ENCODE measurements at places on chromosomes 16 and 17.

- no peak for DNase-seq
Observed at GRCh38 chr17:57506774-57507127, 238.3 kb downstream of the CCDC182 start.

- no peak for DNase-seq
Observed at GRCh38 chr17:73389411-73389810, 77.6 kb upstream of the CDC42EP4 start.

DNA sequence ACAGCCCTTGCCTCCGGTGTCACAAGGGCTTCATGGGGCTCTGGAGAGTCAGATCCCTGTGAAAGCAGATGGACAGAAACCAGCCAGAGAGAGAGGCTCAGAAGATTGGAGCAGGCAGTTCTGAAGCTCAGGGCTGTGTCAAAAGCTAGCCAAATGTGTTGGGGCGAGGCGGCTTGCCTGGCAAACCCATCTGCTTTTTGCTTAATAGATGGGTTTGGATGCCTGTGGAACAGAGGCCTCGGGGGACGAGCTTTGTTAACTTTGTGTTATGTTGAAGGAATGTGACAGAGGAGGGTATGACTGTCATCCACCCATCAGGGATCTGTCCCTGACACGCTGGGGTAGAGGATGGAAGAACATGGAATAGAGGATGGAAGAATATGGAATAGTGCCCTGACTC is 21.0 kb upstream of the SLC12A3 start:
- DNase-seq: no peak

GRCh38 chr17:60161598-60162330 is 12.0 kb downstream of the CA4 start:
- DNase-seq: no peak

DNA sequence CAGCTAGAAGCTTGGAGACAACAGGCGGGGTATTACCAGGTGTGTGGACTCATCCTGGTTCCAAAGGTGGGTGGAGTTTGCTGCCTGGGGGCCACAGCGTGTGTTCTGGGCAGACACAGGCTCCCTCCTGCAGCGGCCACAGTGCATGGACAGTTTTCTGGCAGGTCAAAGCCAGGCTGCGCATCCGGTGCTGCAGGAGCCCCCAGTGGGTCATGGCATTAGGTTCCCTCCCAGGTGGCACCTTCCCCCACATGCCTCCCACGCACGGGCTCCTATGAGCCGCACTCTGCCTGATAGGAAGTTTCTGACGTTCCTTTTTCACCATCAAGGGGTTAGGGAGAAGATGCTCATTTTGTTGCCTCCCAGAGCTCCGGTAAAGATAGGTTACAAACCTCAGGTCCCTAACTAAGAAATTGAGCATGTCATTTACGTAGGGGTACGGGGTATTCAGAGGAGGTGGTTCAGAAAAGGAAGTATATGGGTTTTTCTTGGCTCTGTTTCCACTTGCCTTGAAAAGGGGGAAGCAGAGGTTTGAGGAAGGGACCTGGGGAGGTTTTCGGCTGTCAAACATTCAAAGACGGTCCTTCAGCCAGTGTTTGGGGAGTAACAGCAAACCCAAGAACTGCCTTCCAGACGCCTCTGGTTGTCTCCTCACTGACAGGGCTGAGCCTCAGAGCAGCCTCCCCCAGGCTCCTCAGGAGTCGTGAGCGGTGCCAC is 32.7 kb upstream of the NAT9 start:
- DNase-seq: no peak

DNA sequence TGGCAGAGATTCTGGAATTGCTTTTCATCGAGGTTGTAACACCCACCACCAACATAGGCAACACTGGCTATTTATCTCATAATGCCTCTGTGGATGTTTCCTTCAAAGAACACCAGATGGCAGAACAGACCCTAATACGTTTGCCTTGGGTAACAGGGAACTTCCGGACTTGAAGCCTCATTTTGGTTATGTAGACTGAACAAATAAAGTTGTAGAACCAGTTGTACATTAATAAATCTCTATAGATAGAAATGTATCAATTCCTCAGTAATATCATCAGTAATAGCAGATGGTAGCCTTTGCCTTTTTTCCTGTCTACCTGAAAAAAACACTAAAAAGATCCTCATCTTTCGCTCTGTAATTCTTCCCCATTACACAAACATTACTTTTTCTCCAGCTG is 25.9 kb upstream of the APOH start:
- no peak for DNase-seq

DNA sequence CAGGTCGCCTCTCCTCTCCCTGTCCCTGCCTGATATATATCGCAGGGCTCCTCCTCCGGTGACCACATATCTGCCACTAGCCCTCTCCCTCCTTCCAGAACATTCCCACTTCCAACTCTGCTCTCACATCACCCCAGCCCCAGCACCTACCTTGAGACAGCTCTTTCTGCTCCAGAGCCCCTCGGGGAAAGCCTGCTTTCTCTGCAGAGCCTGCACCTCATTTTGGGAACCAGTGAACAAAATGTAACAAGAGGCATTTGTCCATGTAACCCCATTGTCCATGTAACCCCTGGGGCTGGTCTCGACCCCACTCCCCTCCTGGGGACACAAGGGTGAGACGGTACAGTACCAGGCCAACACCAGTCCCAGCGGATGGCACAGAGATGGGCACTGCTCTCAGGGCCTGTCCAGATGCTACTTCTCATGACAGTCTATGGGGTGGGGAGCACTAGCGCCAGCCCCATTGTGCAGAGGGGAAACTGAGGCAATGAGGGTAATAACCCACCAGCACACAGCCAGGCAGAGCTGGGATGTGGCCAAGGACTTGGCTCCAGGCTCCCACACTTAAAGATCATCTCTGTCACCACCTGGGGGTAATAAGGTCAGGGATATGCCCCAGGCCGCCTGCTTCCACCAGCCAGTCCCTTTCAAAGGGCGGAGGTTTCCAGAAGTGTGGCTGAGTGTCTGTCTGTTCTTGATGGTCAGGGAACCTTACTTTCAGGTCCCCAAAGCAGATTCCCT is 42.9 kb downstream of the TBC1D16 start:
- no peak for DNase-seq

GRCh38 chr17:61404913-61405685 is 5.5 kb downstream of the TBX2 start:
- no peak for DNase-seq

DNA sequence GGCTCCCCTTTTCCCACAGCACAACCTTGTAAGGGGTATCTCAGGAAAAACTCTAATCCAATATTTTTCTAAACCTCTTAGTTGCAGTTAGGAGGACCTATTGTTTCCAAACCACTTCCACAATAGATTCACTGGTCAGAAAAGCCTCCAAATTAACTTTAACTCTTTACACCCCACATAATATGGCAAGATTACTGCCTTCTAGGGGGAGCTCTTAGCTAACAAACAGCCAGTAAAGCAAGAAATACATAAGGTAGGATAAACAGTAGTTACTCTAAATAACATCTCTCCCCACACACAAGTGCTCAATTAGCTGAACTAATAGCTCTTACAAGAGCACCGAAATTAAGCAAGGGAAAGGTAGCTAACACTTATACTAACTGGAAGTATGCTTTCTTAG is 192.1 kb upstream of the KIF2B start:
- DNase-seq: no peak

DNA sequence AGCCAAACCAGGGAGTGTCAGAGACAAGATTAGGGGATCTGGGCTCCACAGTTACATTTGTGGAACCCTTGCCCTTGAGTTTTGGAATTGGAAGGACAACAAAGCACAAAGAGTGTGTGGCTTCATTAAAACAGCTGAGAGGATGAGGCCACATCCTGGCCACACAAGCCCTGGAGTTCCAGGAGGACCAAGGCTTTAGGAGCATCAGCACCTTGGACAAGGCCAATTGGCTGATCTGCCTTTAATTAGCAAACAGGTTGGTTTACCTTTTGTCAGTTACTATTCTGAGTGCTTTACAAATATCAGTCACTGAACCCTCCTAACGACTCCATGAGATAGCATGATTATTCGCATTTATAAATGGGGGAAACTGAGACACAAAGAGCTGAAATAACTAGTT is 54.7 kb downstream of the SLC6A2 start:
- no peak for DNase-seq

DNA sequence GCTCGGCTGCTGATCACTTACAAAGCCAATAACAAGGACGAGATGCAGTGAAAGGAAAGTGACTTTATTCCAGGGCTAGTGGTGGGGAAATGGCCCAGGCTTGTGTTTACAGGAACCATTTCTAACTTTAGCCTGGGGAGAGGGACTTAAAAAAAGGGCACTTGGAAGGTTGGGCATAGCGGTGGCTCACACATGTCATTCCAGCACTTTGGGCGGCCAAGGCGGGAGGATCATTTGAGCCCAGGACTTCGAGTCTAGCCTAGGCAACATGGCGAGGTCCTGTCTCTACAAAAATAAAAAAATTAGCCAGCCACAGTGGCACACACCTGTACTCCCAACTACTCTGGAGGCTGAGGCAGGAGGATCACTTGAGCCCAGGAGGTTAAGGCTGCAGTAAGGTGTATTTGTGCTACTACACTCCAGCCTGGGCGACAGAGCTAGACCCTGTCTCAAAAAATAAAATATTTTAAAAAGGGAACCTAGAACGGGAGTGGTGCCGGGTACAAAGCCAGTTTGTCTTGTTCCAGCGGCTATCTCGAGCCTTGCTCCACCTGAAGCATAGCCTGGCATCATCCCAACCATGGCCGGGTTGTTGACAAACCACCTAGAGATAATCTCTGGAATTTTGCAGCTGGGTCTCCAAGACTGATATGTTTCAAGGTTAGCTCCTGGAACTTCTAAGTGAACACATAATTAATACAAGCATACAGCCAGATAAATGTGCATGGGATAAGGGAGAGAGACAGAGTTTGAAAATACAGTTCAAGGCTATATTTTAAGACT is 5.7 kb upstream of the TVP23A start:
- DNase-seq: no peak

DNA sequence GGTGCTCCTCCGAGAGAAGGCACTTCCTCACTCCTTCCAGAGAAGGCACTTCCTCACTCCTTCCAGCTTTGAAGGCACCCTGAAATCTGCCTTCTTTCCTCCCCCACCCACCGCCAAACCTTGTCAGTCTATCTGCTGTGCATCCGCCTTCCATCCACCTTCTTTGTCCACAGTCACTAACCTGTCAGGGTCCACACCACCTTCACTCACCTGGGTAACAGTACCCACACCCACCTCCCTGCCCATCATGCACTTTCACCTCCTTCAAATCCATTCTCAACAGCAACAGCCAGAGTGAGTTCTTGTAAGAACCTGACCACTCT is 5.2 kb downstream of the CCDC102A start:
- DNase-seq: no peak

GRCh38 chr17:78708510-78708973 is 73.5 kb downstream of the CYTH1 start:
- peak; percentile 59 for DNase-seq

DNA sequence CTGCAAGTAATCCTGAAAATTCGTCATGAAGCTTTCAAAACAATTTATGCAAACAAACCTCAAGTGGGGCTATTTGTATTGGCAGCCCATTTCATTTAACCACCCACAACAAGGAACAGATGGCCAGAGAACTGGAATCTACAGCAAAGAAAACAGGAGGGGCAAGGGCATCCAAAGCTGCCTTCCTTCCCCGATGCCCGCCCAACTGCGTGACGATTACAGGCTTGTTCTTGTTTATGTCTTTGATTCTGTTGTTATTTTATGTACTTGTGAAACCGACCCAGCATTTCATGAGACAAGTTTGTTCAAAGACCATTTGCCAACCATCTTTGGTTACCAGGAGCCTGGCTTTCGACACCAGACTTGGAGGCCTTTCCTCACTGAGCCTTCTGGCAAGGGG is 59.1 kb upstream of the IRX6 start:
- no peak for DNase-seq

Measured in stimulated activated CD4-positive, alpha-beta T cell treated with anti-CD3 and anti-CD28 coated beads, Interleukin-12 subunit alpha, Interleukin-12 subunit beta, amount 100 ng/mL, for 4 hours (primary cell).